Amniotic stem cell (primary cell): ENCODE measurements at places on chromosomes 2 and 18.

DNA sequence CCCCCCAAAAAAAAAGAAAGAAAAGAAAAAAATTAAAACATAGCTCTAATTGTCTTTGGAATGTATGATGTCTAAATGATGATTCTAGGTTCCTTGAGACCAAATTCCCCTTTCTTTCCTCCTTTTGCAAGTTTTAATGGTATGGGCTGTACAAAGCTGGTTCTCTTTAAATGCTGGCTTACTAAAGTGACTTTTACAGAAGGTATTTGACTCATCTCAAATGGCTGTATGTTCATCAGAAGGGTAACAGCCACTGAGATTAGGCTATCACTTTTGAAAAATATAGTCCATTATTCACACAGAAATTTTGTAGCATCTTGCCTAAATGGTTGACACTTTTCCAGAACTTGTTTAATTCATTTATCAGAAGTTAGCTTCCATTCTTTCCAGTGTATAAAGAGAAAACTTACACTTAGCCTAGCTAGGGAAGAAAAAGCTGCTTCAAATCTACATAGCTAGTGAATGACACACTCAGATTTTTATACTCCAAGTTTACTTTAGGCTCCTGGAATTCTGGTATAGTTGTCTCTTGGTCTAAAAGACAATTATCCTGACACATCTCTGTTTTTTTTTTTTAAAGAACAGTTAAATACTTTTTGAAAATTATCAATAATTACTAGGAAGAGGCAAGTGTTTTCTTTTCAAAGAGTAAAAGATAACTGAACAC, 622.6 kb downstream of the LRP1B start:
- DNase-seq: no peak

- DNase-seq: no peak
Measured at GRCh38 chr18:56542476-56542875, 95.9 kb downstream of the TXNL1 start.

GRCh38 chr2:19786408-19787058, 115.2 kb downstream of the TTC32 start:
- DNase-seq: no peak

- DNase-seq: no peak
Measured at GRCh38 chr2:29050591-29050990, 23.7 kb downstream of the PCARE start.

- no peak for DNase-seq
Measured at GRCh38 chr2:124193706-124194105, 168.6 kb downstream of the CNTNAP5 start.

DNA sequence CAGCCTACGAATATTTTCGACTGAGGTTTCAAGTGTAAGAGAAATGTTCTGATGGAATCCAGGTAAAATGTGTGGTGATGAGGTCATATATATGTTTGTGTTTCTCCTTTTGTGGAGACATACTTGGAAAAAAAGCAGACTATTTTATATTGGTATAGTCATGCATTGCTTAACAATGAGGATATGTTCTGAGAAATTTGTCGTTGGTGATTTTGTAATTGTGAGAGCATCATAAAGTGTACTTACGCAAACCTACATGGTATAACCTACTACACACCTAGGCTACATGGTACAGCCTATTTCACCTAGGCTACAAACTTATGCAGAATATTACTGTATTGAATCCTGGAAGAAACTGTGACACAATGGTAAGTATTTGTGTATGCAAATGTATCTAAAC, 1849.9 kb upstream of the CELF4 start:
- no peak for DNase-seq

GRCh38 chr2:172813314-172813888, 77.8 kb downstream of the RAPGEF4 start:
- no peak for DNase-seq

DNA sequence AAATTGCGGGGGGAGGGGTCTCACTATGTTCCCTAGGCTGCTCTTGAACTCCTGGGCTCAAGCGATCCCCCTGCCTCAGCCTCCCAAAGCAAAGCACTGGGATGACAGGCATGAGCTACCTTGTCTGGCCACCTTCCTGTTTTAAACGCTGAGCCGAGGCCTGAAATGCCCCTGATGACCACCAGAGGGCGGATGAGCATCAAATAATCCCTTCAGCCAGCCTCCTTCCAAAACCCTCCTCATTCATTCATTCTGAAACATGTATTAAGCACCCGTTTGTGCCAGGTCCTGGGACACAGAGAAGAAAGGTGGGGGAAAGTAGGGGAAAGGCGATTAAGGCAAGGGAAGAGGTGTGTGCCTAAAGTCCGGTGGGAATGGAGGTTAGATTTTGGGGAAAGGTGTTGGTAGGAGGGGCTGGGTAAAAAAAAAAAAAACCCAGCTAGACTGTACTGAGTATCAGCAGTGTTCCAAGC, 30.7 kb upstream of the PTMA start:
- peak; percentile 77 for DNase-seq

DNA sequence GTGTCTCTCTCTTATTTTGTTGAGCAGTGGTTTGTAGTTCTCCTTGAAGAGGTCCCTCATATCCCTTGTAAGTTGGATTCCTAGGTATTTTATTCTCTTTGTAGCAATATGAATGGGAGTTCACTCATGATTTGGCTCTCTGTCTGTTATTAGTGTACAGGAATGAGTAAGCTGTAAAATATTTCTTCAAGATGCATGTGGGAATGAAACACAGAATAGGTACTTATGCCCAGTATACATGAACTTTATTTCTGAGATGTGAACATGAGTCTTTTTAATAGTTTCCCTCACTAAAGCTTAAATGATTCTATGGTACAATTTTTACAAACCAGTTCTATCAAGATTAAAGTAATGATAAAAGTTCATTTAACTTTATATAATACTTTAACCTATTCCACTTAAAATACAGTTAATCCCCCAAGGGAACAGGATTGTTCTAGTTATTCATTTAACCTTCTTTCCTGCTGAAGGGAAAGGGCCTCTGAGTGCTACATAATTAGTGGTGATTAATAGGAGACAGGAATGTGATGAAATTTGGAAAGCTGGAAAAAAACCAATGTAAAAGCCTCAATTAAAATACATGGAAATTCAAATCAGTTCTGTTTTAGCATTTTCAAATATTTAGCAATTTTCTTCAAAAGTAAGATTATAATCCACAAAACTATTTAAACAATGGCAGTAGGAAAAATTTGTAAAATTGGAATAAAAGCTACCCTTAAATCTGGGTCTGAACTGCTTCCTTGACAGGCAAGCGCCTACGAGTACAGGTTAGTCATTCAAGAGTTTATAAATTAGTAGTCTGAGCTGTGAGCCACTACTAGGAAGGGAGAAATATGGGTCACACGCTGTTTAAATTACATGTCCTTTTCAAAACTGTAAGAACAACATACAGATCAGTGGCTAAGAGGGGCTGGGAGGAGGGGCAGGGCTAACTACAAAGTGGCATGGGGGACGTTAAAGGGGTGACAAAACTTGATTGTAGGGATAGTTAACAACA, 28.9 kb downstream of the SPIRE1 start:
- no peak for DNase-seq

DNA sequence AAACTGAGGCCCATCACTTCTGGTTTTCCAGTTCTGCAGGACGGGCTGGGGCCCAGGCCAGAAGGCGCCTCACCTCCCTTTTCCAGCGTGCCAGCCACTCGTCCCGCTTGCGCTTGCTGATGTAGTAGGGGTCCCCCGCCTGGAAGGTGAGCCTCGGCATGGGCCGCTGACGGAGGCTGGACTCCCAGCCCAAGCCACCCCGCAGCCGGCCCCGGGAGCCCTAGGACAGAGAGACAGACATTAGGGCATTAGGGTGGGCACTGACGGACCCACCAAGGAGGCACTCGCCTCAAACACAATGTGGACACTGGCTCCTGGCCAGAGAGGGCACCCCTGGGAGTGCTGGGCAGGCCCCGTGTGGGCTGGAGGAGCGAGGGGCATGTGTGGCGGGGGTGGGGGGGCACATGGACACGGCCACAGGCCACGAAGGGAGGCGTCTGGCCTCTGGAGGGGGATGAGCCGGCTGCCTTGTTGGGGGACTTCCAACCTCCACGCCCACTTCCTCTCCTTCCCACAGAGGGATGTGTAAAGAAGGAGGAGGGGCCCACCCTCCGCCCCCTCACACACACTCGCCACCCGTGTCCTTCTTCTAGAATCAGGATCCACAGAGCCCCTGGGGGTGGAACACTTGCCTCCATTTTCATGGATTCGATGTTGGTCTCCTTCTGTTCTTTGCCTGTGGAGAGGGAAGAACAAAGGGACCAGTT, 66.7 kb downstream of the DNMT3A start:
- no peak for DNase-seq

DNA sequence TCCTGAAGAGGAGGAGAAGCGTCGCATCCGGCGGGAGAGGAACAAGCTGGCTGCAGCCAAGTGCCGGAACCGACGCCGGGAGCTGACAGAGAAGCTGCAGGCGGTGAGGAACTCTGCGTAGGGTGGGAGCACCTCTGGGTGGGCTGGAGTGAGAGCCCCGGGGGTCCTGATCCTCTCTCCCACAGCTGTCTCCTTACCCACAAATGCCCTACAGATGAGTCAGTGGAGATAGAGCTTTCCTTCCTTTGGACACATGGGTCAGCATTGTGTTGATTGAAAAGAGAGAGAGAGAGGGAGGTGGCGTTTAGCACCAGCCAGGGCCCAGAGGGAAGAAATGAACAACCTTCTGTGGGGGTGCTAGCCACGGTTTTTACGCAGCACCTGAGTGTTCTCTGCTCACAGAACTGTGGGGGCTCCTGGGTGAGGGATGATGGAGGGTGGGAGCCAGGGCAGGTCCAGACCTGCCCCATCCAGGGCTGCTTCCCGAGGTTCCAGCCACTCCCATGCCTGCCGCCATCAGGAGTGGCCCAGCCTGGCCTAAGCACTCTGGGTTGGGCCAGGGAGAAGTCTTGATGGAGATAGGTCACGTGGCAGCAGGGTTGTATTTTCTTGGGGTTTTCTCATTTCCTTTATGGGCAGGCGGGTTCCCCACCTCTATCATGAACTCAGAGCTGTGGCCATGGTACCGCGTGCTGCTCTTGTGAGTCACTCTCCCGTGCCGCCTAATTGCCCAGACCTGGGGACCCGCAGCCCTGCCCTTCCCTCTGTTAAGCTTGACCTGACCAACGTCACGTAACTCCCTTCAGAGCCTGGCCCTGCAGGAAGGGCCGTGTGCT, 16.3 kb downstream of the FOSL2 start:
- DNase-seq: no peak

DNA sequence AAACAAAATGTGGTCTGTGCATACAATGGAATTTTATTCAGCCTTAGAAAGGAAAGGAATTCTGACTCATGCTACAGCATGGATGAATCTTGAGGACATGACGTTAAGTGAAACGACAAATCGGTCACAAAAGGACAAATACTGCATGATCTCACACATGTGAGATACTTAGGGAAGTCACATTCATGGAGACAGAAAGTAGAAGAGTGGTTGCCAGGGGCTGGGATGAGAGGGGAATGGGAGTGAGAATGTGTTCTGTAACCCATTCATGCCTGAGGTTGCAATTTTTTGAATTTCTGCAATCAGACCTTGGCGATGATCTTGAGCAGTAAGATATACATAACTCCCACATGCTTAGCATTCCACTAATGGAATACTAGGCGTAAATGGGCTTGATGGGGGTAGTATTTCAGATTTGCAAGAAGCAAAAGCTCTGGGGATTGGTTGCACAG, 22.0 kb downstream of the FHL2 start:
- no peak for DNase-seq

- DNase-seq: no peak
Measured at GRCh38 chr2:138428710-138429440, 72.7 kb upstream of the SPOPL start.

GRCh38 chr2:237060534-237061312, 25.0 kb upstream of the COPS8 start:
- DNase-seq: peak; percentile 67

GRCh38 chr18:64409511-64409910, 260.6 kb upstream of the LINC00305 start:
- DNase-seq: no peak

GRCh38 chr2:898319-898718, 52.3 kb upstream of the SNTG2 start:
- no peak for DNase-seq
